ENCODE measurements at places on chromosomes 11 and 22.

- peak overlapping the region; percentile 74 for H3K4me3 ChIP-seq
- no peak overlapping the region for H3K27ac ChIP-seq
- H3K27me3 ChIP-seq = peaks cover 96% of the 10 kb centered on the region
- peaks cover 6% of the 10 kb centered on the region for H3K36me3 ChIP-seq
- no peaks in the 10 kb centered on the region for H3K4me1 ChIP-seq
- DNase-seq = peak; percentile 92
These were observed 9.7 kb upstream of the NEFH start for GRCh38 chr22:29470159-29470855.

DNA sequence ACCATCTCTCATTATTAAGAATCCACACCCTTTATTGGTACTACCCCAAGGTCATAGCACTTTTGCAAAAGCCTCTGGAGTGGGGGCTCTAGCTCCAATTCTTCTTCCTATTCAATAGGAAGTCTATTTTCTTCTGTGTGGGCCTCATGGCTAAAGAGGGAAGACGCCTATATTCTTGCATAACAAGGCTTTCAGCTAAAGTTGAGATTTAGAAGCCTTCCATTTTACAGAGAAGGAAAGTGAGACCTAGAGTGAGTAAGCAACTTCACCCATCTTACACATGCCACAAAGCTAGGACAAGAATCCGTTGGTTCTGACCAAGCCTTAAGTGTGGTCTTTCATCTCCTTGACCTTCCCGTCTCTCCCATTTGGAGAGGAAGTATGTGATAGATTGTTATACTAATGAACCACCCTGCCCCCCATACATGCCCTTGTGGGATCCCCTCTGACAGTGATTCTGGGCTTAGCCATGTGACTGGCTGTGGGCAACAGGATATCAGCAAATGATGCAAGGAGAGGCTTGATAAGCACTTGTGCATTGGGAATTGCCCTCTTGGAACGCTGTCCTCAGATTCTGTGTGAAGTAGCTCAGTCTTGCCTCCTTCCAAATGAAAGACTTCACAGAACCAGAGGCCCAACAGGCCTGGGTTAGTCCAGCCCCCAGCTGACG, 12.3 kb downstream of the BACE1 start:
- H3K27ac ChIP-seq = no peak overlapping the region
- DNase-seq = no peak
- H3K4me3 ChIP-seq = no peak overlapping the region
- H3K4me1 ChIP-seq = peaks cover 22% of the 10 kb centered on the region
- peaks cover 5% of the 10 kb centered on the region for H3K36me3 ChIP-seq
- H3K27me3 ChIP-seq = peaks cover 22% of the 10 kb centered on the region

GRCh38 chr11:112042961-112043304, 17.7 kb downstream of the DLAT start:
- H3K4me1 ChIP-seq = peaks cover 11% of the 10 kb centered on the region
- no peak overlapping the region for H3K27ac ChIP-seq
- no peak overlapping the region for H3K4me3 ChIP-seq
- no peaks in the 10 kb centered on the region for H3K27me3 ChIP-seq
- peaks cover 24% of the 10 kb centered on the region for H3K36me3 ChIP-seq

DNA sequence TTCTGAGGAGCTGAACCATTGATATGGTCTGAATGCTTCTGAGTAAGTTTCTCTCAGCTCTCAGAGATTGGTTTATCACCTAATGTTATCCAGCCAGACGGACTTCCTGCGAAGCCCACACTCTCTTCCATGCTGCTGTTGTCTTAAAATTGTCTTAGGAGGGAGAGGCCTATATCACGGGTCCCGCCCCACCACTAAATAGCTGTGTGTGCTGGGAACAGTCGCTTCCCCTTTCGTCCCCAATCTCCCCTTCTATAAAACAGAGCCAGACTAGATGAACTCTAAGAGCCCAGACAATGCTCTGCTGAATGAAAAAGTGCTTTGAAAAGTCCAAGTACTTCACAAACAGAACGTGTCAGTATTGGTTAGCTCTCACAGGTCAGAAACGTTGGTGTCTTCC, 81.4 kb upstream of the AKIP1 start:
- no peak overlapping the region for H3K27ac ChIP-seq
- no peaks in the 10 kb centered on the region for H3K36me3 ChIP-seq
- peaks cover 9% of the 10 kb centered on the region for H3K4me1 ChIP-seq
- no peaks in the 10 kb centered on the region for H3K27me3 ChIP-seq
- no peak for DNase-seq

GRCh38 chr22:25749420-25750169, 7.6 kb downstream of the MYO18B start:
- no peaks in the 10 kb centered on the region for H3K27me3 ChIP-seq
- no peak for DNase-seq
- peaks cover 62% of the 10 kb centered on the region for H3K4me1 ChIP-seq
- no peak overlapping the region for H3K27ac ChIP-seq
- H3K36me3 ChIP-seq = peaks cover 9% of the 10 kb centered on the region

DNA sequence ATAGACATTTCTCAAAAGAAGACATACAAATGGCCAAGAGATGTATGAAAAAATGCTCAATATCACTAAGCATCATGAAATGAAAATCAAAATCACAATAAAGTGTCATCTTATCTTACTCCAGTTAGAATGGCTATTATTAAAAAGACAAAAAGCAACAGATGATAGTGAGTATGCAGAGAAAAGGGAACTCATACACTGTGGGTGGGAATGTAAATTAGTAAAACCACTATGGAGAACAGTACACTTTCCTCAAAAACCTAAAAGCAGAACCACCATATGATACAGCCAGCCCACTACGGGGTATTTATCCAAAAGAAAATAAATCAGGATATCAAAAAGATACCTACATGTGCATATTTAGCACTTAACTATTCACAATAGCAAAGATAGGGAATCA, 700.0 kb upstream of the ANO5 start:
- no peaks in the 10 kb centered on the region for H3K4me1 ChIP-seq
- no peaks in the 10 kb centered on the region for H3K27me3 ChIP-seq
- H3K36me3 ChIP-seq = no peaks in the 10 kb centered on the region
- no peak for DNase-seq
- H3K4me3 ChIP-seq = no peak overlapping the region

- no peaks in the 10 kb centered on the region for H3K4me1 ChIP-seq
- H3K4me3 ChIP-seq = no peak overlapping the region
- no peaks in the 10 kb centered on the region for H3K36me3 ChIP-seq
- no peak for DNase-seq
- H3K27me3 ChIP-seq = no peaks in the 10 kb centered on the region
- H3K27ac ChIP-seq = no peak overlapping the region
These were observed 134.6 kb downstream of the CCDC34 start for GRCh38 chr11:27228232-27228905.

DNA sequence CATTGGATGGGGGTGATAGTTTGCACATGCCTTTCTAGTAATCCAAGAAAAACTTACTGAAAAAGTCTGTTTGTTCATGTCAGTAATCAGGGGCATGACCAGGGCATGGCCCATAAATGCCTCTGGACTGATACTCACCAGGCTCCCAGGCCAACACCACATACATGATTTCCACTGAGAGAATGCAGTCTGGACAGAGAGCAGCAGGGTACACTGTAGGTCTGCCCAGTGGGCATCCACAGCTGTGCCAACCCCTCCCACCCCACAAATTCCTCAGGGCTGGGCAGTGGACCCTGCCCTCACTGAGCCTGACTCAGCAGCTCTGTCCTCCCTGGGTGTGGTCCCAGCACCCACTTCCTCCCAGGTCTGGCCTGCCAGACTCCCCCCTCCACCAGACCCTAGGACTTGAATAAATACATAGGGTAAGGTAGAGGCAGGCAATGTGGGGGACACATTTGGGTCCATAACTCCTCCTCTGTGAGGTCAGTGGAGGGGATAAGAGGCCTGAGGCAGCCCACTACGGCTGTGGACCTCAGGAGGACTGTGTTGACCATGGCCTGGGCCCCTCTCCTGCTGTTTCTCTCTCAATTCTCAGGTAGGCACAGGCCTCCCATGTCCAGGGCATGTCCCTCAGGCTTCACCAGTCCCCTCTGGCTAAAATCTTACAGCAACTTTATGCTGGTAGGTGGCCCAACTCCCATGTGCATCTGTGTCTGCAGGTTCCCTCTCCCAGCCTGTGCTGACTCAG, 92.2 kb upstream of the TOP3B start:
- H3K27me3 ChIP-seq = peaks cover 9% of the 10 kb centered on the region
- H3K27ac ChIP-seq = no peak overlapping the region
- peak; percentile 38 for DNase-seq
- H3K4me3 ChIP-seq = no peak overlapping the region
- no peaks in the 10 kb centered on the region for H3K36me3 ChIP-seq

- DNase-seq = no peak
- peaks cover 8% of the 10 kb centered on the region for H3K4me1 ChIP-seq
- H3K27ac ChIP-seq = no peak overlapping the region
- no peaks in the 10 kb centered on the region for H3K36me3 ChIP-seq
- no peak overlapping the region for H3K4me3 ChIP-seq
These were observed 54.1 kb upstream of the TCF20 start for GRCh38 chr22:42324566-42324965.

GRCh38 chr11:10695833-10696232, 2.3 kb upstream of the IRAG1 start:
- DNase-seq = no peak
- H3K4me1 ChIP-seq = no peaks in the 10 kb centered on the region
- H3K4me3 ChIP-seq = no peak overlapping the region
- H3K27me3 ChIP-seq = peaks cover 66% of the 10 kb centered on the region
- H3K36me3 ChIP-seq = no peaks in the 10 kb centered on the region
- H3K27ac ChIP-seq = no peak overlapping the region

- no peaks in the 10 kb centered on the region for H3K36me3 ChIP-seq
- no peak for DNase-seq
- H3K4me1 ChIP-seq = no peaks in the 10 kb centered on the region
These were observed 17.6 kb downstream of the GDPD5 start for GRCh38 chr11:75508051-75508561.

DNA sequence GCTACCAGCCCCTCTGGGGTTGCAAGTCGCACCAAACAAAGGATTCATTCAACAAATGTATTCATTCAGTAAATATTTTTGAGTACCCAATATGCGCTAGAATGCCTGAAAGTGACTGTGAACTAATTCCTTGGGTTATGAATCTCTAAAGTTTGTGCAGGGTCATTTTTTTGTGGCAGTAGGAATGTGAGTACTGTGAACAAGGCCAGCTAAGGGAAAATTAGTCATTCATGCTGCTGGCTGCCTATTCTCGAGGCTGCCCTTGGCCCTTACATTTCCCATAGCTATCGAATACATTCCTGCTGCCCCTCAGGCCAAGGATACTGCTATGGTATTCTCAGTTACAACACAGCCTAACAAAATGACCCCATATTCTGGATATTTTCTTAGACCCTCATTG, 141.6 kb downstream of the TRPC6 start:
- no peak for DNase-seq
- no peaks in the 10 kb centered on the region for H3K27me3 ChIP-seq
- H3K4me3 ChIP-seq = no peak overlapping the region
- peaks cover 13% of the 10 kb centered on the region for H3K4me1 ChIP-seq

GRCh38 chr11:118290923-118291322, 13.6 kb upstream of the CD3E start:
- H3K27me3 ChIP-seq = no peaks in the 10 kb centered on the region
- peaks cover 34% of the 10 kb centered on the region for H3K4me1 ChIP-seq
- peak overlapping the region; percentile 44 for H3K4me3 ChIP-seq
- no peaks in the 10 kb centered on the region for H3K36me3 ChIP-seq
- H3K27ac ChIP-seq = no peak overlapping the region

DNA sequence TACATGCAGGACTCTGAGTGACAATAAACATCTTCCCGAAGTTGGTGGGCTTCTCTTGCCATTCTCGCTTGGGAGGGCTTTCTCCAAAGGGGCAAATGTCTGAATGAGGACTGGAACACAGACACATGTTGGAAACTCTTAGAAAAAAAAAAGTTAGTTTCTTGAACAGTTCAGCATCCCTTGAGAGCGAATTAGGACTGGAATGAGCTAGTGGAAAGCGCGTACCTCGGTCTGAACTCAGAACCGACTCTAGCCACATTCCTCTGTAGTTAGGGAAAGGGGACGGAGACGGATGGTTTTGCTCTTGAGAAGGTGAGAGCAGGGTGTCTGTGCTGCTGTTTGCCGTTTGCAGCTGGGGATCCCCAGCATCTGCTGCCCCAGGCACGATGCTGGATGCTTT, 517.3 kb downstream of the TBC1D22A start:
- DNase-seq = no peak
- peaks cover 100% of the 10 kb centered on the region for H3K27me3 ChIP-seq
- no peak overlapping the region for H3K4me3 ChIP-seq
- H3K27ac ChIP-seq = no peak overlapping the region
- H3K36me3 ChIP-seq = no peaks in the 10 kb centered on the region

DNA sequence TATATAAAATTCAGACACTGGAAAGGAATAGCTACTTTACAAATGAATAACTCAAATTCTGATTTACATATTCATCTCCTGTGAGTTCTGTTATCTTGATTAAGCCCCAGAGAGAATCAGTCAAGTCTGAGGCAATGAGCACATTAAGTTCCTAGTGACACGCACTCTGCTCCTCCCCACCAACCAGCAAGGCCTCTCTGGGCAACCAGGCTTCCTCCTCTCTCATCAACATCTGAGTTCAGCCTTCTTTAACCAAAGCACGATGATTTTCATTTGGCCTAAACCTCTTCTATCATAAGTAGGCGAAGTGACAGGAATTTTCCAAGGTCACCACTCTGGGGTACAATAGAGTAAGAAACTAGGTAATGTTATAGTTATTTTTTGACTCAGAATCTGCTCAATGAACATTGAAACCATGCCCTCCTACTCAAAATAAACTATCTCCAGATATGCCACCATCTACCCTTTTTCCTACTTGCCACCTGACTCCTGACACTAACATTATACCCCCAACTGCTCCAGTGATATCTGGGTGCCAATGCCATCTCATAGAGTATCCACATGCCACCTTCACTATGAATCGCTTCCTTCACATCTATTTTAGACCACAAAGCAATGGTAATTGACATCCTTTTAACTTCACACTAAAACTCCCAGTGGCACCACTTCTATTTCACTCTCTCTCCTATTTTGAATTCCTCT, 114.8 kb downstream of the FAM76B start:
- H3K4me1 ChIP-seq = peaks cover 9% of the 10 kb centered on the region
- no peaks in the 10 kb centered on the region for H3K27me3 ChIP-seq
- no peak for DNase-seq
- H3K36me3 ChIP-seq = no peaks in the 10 kb centered on the region

DNA sequence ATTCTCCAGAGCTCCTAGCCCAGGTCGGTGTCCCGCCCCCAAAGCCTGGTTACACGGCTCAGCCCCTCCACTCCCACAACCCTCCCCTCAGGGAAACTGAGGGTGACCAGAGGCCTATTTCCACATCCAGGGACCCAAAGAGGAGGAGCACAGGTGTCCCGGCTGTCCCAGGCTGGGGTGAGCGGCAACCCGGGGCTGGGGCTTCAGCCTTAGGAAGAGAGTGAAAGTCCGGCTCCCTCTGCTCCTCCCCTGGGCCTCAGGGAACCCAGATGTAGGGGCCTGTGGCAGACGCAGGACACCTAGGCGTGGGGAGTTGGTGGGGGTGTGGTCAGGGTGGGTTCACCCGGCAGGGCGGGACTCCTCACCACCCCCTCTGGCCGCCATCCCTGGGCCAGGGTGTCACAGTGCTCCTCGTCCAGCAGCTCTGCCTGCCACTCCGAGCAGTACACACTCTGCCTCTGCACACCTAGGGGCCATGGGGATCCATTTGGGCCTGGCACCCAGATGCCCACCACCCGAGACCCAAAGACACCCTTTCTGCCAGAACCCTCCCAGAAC, 63.1 kb downstream of the ARFGAP3 start:
- peaks cover 30% of the 10 kb centered on the region for H3K36me3 ChIP-seq
- DNase-seq = no peak
- H3K27ac ChIP-seq = no peak overlapping the region
- no peaks in the 10 kb centered on the region for H3K27me3 ChIP-seq
